ENCODE measurements at places on chromosomes 1 and 21.

DNA sequence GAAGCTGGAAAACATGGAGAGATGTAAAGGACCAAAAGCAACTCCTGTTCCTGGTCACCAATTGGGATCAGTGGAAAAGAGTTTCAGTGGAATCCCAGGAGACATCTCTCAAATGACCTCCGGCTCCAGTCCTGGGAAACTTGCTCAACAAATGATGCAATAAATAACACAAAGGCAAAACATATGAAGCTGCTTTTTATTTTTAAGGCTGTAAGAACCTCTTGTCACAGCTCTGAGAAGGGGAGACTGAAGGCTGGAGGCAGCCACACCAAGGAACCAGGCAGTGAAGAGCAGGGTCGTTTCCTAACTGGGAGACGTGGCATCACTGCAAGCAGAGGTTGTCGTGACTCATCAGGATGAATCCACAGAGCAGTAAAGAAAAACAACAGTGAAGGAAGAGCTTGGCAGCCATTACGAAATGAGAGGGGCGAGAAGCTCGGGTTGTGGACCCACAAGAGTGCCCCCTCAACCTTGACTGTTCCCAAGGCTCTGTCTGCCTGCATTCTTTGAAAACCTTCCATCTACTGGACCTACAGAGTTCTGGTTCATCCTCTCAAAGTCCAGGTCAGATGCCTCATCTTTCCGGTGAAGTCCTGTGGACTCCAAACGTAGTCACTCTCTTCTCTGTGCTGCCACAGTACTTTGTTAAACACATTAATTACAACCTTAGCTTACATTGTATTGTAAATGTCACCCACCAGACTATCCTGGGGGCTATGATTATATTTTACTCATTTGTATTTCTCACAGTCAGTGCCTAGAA is 32.1 kb downstream of the JAK1 start:
- peak; percentile 89 for DNase-seq

DNA sequence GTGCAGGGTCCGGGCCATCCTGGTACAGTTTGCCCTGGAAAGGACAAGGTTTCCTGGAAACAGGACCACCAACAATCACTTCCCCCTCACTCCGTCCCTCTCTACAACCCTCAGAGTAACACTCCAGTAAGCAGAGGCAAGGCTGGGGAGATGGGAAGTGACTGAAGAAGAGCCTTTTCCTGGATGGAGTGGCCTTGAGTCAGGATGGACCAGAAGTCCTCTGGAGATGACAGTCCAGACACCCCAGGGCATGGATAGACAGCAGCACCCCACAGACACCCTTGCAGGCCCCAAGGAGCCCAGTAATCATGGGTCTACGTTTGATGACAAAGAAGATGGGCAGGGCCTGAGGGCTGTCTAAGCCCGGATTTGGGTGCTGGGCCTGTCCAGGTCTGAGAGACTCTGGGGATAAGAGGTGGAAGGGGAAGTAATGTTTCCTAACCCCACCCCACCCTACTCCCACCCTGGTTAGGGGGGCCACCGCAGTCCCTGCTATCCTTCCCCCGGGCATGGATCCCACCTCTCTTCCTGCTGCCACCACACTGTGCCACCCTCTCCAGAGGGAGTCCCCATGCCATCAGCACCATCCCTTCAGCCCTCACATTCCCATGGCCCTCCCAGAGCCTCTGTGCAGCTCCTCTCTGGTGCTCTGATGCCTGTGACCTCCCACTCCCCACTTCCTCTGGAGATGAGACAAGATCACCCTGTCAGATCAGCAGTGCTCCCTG is 7.2 kb upstream of the S100A8 start:
- DNase-seq = peak; percentile 72

DNA sequence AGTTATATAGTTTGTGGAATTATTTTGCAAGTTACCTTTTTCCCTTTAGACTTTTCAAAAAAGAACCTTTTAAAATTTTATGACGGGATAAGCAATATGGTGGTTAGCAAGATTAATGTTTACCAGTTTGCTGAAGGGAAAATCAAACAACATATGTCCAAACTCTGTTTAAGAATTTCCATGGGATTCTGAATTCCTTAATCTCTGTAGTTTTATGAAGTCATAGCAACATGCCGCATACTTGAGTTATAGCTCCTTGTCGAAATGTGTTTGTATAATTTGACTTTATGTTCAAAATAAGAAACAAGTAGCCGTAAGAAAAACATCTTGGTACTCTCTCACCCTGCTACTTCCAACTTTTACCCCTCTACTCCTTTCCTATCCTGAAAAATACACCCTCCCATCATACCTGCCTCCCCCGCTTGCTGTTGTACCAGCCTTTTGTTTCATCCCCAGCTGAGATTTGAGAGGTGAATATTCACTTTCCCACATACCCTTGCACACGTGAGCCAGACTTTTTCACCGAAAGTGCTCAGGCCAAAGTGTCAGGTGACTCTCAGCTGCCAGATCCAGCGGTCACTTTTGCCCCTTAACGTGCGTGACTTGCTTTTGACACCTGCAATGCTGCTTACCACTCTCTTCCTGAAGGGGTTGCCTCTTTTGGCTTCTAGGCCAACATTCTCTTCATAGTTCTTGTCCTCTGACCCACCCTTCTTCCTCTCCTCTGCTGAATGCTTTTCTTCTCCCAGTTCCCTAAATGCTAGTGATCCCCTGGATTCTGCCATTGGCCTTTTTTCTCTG is 83.5 kb upstream of the ZNF326 start:
- no peak for DNase-seq

- no peak for DNase-seq
These were observed 6.4 kb upstream of the TACSTD2 start for GRCh38 chr1:58583496-58583895.

DNA sequence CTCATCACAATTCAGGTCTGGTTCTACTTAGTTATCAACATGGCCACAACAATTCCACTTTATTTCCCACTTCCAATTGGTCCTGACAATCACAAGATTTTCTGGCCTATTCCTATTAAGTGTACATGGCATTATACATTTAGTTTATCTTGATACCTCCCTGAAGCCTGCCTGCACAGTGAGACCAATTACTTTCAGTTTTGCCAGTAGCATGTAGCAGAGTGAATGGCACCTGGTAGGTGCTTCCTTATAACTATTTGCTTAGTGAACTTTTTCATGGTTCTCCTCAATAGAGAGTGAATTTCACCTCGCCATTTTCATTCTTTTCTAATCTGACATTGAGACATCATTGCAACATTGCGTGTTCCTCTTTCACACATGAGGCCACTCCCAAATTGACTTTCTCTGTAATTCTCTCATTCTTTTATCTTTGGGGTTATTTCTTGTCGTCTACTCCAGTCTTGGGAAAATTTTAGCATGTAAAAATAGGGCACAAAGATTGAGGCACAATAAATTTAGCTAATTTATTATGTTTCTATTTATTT is 124.3 kb downstream of the DISC1 start:
- DNase-seq = no peak

GRCh38 chr21:25734654-25734903 is 125 bp downstream of the ATP5PF start:
- DNase-seq = no peak

DNA sequence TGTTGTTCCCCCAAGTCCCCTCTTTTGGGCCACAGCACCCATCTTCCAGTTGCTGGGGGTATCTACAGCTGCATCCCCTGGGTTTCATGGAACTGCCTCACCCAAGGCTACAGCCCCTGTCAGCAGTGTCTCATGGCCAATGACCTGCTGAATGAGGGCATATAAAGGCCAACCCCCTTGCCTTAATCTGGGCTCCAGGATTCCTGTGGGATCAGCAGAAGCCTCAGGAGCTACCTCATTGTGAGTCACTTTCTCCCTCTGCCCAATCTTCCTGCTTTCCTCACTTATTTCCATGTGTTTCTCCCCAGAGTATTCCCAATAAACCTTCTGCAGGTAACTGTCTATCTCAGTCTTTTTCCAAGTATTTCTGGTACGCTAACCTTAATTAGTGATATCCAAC is 37.3 kb upstream of the SYT14 start:
- DNase-seq = no peak

DNA sequence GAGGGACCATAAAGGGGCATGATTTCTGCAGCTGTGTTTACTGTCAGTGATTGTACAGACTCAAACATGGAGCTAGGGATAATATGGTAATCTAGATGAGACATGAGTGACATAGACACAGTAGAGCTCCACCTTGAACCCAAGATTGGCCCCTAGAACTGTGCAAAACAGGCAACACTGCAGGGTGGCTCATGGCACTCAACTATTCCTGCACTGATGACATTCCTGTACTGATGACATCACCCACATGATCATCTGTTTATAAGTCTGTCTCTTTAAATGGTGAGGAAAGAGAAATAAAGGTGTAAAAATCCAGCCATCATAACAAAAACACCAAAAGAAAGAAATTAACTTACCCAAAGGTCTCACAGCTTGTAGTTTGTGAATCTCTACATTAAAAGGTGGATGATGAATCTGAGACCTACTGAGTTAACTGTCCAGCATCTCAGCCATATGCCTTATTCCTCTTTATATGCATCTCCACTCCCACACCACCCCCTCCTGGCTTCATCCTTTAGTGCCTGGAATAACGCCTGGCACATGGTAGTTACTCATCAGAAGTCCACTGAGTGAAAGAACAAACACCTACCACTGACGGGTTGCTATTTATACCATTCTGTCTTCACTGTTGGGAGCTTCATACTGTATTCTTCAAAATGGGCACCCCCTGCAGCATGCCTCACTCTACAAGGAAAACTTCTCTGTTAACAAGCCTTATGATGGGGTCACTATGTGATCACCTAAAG is at the start of gene LRRC53:
LRRC53 (minus strand) TSS at position 442 of the 746 bp plus-strand sequence. CDS start 29,262 bp downstream, outside the sequence.
- DNase-seq = no peak

GRCh38 chr1:200444478-200444877 is 34.6 kb upstream of the ZNF281 start:
- DNase-seq = no peak

GRCh38 chr1:66312271-66312990 is 221.5 kb upstream of the SGIP1 start:
- DNase-seq = no peak

DNA sequence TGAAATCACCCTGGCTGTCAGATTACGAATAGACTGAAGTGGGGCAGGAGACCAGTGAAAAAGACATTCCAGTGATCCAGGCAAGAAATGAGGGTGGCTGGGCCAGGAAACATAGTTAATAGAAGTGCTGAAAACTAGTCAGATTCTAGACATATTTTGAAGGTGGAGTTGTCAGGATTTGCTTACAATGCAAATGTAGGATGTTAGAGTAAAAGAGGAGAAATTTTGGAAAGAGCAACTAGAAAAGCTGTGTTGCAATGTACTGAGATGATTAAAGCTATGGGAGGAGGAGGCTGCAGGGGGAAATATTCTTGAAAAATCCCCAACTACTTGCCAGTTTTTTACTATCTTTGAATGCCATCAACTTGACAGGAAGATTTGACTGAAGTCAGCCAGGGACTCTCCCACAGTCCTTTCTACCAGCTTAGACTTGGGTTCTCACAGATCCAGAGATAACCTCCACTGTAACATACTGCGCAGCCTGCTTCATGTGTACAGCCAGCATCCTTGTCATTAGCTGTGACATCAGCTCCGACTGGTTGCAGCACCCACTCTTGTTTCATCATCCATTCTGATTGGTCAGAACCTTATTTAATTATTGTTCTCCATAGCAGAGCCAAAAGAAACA is 109.7 kb downstream of the TSEN15 start:
- DNase-seq = no peak

DNA sequence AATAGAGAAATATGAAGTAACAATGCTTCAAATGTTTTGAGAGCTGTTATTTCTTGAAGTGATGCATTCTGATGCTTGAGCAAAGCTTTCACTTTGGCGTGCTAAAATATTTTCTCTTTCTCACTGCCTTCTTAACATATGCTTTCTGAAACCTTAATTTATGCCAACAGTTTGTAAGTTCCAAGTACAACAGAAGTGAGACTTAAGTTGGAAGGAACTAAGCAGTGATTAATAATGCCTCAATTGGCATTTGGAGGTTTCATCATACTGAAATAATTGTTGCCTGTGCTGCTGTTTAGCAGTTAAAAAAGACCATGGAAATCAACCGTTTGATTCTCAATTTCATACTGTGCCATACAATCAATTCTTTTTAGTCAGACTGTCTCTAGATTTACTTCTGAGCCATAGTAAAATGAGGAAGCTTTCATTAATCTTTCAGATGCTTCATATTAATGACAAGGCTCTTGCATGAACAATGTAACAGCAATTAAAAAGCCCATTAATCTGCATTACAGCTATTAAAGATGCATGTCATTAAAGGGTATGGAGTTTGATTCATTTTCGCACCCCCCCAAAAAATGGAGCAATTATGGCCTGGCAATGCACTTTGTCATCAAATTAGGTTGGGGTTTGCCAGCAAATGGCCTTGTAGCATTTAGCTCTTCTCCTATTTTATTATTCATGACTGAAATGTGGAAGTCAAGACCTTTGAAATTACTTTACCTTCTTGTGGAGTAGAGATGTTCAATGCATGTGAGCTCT is 375.3 kb downstream of the USH2A start:
- no peak for DNase-seq

DNA sequence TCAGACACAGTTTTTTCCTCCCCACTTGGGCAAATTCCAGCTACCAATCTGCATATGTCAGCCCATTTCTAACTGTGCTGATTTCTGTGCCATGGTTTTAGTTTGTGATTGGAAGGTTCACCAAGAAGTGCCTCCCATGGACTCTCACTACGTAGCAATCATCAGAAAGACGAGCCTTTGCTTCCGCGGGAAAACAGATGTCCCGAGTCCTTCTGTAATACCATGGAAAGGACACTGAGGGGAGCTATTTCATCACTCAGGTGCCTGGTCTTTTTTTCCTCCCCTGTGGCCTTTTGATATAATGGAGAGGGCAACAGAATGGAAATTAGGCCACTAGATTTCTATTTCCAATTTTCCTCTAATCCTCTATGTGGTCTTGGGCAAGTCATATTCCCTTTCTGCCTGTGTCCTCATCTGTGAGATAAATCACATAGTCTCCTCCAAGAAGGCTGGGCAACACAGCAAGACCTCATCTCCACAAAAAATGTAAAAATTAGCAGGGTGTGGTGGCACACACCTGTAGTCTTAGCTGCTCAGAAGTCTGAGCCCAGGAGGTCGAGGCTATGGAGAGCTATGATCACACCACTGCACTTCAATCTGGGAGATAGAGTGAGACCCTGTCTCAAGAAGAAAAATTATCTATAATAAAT is 24.8 kb downstream of the LEMD1 start:
- DNase-seq = no peak

DNA sequence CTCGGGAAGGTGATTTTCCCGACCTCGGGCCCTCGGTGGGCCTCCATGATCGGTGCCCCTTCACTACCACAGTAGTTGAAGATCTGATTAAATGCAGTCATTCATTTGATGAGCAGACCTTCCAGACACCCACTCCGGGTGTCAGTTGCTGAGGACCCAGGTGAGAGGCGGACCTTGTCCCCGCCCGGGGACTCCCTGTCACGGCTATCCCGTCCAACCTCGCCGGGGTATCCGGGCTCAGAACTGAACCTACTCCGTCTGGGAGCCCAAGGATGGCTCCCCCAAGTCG is 22.6 kb downstream of the RNU1-3 start:
- no peak for DNase-seq
